SK-MEL-5 (cell line): ENCODE measurements at places on chromosomes 5 and 9. TPM values are rescaled to one million over a fixed set of nuclear protein-coding genes. Genes with fewer than 3 reads are reported as not detected.

DNA sequence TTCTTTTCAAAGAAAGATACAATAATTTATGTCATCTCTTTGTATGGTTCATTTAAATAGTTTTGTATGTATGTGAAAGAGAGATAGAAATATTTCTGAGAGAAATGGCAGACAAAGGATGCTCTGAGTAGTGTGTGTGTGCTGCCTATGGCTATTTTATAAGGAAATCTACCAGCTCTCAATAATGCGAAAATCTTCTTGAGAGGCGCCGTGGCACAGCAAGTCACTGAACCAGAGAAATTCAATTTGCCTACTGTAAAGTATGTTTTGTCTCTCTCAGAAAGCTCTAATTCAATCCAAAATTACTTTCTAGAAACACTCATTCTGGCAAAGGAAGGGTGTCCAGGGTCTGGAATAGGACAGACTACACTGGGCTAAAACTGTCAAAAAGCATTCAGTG is 1981.1 kb downstream of the EFNA5 start:
- DNase-seq = no peak

GRCh38 chr5:108451269-108451668 is 69.4 kb upstream of the FBXL17 start:
- peak; percentile 3 for DNase-seq

DNA sequence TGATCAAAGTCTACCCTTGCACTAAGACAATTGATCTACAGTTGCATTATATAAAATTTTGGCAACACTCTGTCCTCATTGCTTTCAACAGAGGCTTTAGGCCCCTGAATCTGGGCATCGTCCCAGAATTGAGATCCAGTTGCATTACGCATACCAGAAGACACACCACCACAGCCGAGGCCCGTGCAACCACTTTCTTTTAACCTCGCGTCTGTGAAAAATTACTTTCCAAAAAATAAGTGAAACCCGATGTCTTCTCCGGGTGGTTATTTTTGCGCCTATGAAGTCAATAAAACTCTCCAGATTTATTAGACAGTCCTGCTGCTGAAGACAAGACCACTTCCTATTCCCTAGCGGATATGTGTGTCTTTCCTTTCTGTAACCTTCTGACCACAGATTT is 52.1 kb upstream of the NFIB start:
- DNase-seq = no peak

- DNase-seq = no peak
Measured at GRCh38 chr5:8057769-8058168, 188.8 kb downstream of the MTRR start.

DNA sequence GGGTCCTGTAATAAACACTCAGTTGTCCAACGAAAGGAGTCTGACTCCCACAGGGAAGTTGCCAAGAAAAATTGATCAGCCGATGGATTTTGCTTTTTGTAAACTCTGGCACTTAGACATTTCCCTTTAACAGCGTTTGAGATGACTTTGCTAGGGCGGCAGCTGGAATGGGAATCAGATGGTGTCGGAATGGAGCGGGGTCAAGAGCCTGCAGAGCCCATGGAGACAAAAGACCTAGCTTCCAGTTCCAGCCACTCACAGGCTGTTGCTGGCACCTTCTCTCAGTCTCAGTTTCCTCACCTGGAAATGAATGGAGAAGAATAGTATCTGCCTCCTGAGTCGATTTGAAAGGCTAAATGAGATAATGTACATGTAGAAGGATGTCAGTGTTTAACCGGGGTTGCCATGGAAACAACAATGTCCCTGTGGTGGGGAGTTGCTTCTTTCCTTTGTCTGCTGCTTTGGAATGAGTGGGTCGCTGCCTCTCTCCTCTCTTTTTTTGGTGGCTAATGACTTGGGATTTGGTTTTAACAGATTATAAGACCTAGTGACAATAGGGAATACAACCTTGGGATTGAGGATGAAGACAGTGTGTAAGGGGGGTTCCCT is 137.4 kb downstream of the GAS1 start:
- DNase-seq = no peak

GRCh38 chr9:110114086-110114858 is 93.7 kb downstream of the C9orf152 start:
- DNase-seq = no peak

GRCh38 chr5:173094012-173094661 is 38.0 kb downstream of the CREBRF start:
- peak; percentile 43 for DNase-seq

- DNase-seq = no peak
Measured at GRCh38 chr9:21482213-21482612, at the start of gene IFNE. IFNE (minus strand) TSS chr9:21482313; CDS start chr9:21481694, 619 bp downstream.

GRCh38 chr5:111165058-111165457 is 59.1 kb upstream of the CAMK4 start:
- DNase-seq = no peak

GRCh38 chr5:81718300-81718699 is 32.6 kb downstream of the SSBP2 start:
- DNase-seq = no peak

DNA sequence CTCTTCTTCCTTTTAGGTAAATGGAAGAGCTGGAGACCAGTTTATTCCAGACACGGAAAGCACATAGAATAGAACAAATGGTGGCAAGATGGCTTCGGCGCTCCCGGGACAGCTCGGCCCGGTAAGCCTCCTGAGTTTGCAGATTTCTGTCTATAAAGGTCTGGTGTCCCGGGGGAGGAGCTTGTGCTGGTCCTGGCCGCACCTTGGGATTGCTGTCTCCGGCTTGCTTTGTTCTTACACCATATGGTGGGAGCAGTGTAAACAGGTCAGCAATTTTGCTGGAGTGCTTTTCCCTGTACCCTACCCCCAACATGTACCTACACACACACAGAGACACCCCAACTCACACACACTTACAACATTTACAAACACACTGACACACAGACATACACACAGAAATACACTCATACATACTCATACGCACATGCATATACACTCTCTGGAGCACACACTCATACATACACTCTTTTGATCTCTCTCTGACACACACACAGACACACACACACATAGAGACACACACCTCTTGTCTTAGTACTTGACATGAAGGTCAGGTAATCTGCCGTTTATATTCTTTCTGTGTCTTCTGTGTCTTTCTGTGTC is 42.0 kb downstream of the FRMPD1 start:
- DNase-seq = no peak

GRCh38 chr9:128481561-128481960 is 23.0 kb upstream of the GLE1 start:
- DNase-seq = no peak

DNA sequence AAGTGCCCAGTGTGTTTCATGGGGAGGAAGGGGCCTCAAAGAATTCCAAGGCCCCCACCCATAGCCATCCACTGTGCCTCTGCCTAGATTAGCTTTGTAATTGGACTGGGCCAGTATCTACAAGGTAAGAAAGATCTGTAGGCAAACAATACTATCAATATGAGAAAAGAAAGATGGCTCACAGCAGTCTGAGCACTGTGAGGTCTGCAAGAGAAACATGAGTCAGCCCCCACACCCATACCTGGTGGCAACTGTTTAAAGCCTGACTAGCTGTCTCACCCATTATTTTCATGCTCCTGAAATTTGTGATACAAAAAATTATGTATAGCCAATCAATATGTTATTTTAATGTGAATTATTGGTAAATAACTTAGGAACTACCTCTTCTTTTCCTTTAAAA is 10.0 kb upstream of the ZNF483 start:
- no peak for DNase-seq

DNA sequence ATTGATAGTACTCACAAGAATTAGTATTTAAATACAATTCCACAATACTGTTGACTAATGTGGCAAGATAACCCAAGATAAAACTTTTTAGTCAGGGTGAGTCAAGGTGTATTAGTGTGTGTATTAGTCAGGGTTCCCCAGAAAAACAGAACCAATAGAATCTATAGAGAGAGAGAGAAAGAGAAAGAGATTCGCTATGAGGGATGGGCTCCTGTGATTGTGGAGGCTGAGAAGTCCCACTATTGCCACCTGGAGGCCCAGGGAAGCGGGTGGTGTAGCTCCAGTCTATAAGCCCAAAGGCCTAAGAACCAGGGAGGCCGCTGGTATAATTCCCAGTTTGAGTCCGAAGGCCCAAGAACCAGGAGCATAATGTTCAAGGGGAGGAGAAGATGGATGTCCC is 10.0 kb upstream of the SHISAL2B start:
- peak; percentile 41 for DNase-seq

- no peak for DNase-seq
Measured at GRCh38 chr5:54696346-54696745, 178.8 kb downstream of the SNX18 start.

DNA sequence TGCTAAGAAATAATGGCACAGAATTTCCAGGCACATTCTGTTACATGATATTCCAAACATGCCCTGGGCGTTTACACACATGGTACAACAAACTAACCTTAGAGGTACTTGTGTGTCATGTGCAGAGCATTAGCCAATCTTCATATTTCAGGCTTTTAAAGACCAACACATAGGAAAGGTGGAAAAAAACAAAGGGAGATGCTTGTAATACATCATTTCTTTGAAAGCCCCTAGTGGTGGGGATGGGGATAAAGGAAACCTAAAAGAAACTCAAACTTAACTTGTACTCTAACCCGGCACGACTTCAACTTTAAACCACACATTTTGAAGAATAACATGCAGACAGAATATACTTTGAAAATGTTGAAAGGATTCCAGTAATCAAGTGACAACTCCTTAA is 133.6 kb downstream of the PTPRD start:
- peak; percentile 32 for DNase-seq

GRCh38 chr5:171336521-171337209 is 27.6 kb downstream of the TLX3 start:
- DNase-seq = peak; percentile 57

- DNase-seq = no peak
Measured at GRCh38 chr9:134177624-134178393, 13.4 kb upstream of the RNU6ATAC start.

DNA sequence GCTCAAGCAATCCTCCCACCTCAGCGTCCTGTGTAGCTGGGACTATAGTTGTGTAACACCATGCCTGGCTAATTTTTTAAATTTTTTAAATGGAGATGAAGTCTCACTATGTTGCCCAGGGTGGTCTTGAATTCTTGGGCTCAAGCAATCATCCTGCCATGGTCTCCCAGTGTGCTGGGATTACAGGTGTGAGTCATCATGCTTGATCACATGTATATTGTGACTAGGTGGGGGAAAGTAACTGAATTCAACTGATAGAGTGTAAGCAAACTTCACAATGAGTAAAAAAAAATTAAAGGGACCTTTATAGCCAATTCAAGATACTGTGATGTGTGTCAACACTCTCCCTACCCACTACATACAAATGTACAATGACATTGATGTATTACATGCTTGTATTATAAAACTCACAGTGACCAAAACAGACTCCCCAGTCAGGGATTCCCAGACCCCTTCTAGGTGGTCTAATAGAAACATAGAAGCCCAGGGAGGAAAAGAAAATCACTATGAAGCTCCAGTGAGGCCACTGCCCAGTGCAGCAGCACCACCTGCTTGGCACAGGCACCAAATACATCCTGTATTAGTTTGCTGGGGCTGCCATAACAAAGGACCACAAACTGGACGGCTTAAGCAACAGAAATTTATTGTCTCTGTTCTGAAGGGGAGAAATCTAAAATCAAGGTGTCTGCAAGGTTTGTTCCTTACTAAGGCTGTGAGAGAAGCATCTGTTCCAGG is 8.8 kb downstream of the PLGRKT start:
- DNase-seq = no peak

DNA sequence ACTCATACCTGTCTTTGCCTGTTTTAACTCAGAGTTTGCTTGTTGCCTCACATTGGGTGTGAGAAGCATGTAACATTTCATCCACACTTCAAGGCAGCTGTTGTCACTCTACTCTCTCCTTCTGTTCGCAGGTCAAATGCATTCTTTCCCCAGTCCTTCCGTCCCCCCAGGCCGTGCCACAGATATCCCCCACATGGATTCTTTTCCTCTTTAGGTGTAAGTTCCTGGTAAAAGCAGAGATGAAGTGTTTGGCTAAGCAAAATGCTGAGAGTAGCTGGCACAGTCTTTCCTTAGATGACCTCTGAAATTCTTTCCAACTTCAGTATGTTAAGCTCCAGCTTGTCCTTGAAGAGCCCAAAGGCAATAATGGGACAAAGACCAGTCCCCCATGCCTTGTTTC is 328.2 kb downstream of the SLIT3 start:
- no peak for DNase-seq

PCDHB6 gene
- total RNA-seq = 0.21 and 0.43 TPM in 2 replicates

GPRIN1 gene
- total RNA-seq = 4.1 and 5.0 TPM in 2 replicates

SLC22A4 gene
- total RNA-seq = 0.61 and 0.66 TPM in 2 replicates

TXNDC8 gene
- total RNA-seq = not detected in 2 replicates

S100Z gene
- total RNA-seq = not detected in 2 replicates

SKIC3 gene
- 78.1 and 87.3 TPM in 2 replicates for total RNA-seq

PITX1 gene
- total RNA-seq = 0.11 and 0.18 TPM in 2 replicates

IPO11 gene
- total RNA-seq = 23.0 and 24.4 TPM in 2 replicates

SLC45A2 gene
- total RNA-seq = 618 and 641 TPM in 2 replicates

ZNF354C gene
- 1.9 and 2.1 TPM in 2 replicates for total RNA-seq

SHOC1 gene
- 0.16 and 0.37 TPM in 2 replicates for total RNA-seq
